Activated CD4-positive, alpha-beta T cell treated with anti-CD3 and anti-CD28 coated beads, Interleukin-2, amount 50 U/mL, for 1 hour (primary cell): ENCODE measurements at places on chromosomes 6 and 20.

DNA sequence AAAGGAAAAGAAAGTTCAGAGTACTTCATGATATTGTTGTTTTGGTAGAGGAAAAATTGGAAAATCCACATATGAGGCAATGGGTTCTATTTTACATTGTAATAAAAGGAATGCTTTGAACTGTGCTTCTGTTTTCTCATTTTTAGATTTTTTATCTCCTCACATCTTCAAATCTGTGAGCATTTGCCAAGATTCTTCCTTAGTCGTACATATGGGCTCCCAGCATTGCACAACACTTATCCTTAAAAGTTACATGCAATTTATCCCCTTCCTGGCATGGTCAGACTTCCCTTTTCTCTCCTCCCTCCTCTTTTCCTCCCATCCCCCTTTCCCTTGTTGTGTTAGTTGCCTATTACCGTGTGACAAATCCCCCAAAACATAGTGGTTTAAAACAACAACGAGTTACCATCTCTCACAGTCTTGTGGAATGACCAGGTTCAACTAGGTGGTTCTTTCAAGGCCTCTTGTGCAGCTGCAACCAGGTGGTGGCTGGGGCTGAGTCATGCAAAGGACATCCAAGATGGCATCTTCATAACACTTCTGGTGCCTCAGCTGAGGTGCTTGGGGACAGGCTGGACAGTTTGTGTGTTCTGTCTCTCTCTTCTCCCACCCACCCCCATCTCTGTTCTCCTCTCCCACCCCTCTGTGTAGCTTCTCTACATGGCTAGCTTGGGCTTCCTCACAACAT lies 68.7 kb downstream of the TXNDC5 start:
- no peak for DNase-seq

DNA sequence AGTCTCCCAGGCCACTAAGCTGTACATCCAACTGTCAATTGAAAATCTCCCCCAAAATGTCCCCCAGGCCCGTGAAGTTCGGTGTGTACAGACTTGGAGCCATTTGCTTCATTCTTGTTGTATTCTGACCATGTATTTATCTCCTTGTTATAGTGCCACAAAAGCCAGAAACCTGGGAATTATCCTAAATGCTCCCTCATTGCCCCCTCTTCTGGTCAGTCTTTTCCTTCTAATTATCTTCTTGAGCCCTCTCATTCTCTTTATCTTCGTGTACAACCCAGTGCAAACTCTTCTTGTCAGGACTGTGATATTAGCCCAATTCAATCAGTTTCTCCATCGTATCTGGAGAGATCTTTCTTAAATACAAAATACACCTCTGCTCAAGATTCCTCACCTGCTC lies 64.7 kb downstream of the RFX6 start:
- no peak for DNase-seq

DNA sequence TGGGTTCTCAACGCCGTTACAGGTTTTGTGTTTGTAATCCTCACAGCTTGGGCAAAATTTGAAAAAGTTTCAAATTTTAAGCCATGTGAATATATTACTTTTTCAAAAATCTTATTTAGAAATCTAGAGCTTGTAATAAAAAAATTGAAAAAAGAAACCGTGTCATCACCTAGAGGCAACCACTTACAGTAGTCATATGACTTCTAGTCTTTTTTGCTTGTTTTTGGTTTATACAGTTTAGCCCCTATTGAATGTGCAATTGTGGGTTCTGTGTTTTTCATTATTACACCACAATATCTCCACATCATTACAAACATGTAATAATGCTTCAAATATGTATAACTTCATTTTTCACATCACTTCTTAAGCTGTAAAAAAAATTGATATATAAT lies 888 bp downstream of the DYNLRB1 start:
- no peak for DNase-seq

DNA sequence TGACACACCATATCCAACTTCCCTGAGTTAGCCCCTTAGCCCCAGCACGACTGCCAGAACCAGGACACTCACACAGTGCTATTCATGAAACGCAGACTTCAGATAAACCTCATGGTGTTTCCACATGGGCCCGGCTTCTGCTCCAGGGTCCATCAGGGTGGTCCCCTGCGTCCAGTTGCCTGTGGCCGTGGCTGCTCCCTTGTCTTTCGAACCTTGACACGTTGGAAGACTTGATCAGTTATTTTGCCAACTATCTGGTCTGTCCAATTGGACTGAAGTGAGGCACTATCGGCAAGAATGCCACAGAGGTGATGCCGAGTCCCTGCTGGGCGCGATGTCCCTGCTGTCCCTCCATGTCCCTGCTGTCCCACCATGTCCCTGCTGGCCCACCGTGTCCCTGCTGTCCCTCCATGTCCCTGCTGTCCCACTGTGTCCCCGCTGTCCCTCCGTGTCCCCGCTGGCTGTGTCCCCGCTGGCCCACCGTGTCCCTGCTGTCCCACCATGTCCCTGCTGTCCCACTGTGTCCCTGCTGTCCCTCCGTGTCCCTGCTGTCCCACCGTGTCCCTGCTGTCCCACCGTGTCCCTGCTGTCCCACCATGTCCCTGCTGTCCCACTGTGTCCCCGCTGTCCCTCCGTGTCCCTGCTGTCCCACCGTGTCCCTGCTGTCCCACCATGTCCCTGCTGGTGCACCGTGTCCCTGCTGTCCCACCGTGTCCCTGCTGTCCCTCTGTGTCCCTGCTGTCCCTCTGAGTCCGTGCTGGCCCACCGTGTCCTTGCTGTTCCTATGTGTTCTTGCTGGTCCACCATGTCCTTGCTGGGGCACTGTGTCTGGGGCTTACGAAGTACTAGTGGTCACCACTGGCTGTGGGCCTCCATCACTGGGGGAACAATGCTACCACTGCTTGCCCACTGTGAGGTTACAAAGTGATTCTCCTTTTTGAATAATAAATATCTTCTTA lies 251.4 kb downstream of the DLL1 start:
- no peak for DNase-seq

DNA sequence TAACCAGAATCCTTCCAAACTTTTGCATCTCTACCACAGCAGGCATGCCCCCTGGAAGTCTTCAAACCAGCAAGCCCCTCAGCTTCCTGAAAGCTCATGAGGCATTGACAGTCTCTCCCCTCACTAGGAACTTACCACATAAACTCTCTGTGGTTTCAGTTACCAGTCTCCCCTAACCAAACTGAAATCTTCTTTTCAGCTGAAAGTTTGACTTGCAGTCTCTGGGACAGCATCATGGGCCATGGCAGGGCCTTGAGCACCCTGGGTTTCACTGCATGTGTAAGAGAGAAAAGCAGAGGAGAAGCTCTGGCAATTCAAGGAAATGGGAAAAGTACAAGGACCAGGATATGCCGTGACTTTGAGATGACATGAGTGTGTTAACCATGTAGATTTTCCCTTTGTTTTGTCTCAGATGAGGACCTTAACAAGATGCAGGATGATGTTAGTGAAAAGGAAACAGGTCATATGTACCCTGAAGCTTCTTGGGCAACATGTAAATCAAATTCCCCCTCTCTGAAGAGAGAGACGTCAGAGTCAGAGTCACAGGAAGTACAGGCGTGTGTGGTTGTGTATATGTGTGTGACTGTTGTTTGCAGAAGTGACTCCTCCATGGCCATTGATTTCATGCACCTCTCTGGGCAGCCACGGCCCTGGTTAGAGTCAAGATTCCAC lies 106.3 kb downstream of the TNFRSF21 start:
- DNase-seq: no peak

GRCh38 chr20:4415281-4415680 lies 306.4 kb upstream of the PRND start:
- no peak for DNase-seq

DNA sequence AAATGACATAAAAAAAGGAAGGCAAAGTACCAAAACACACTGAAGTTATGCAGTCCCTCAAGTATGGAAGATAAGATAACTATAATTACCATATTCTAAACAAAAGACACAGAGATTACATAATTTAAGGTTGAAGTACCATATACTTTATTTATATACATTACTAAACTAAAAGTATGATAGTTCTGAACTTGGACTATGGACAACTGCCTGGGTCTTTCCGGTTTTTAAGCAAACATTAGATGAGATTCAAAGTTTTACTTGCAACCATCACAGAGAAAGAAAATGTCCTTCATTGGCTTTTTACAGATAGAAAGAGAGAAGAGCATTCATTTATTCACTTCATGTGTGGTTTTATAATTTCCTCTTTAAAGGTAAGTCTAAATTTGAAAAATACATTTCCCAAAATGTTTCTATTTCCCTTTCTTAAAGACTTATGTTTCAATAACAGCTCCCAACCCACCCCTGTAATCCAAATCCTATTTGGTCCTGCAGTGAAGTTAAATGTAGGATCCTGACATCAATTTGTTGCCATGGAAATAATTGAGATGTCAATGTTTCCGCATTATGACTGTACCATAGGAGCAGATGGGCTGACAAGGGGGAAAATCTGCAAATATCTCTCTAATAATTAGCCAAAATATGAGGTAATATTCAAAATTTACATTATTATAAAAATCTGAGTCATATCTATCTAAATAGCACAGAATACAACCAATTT lies 63.7 kb downstream of the PTPRK start:
- DNase-seq: no peak

DNA sequence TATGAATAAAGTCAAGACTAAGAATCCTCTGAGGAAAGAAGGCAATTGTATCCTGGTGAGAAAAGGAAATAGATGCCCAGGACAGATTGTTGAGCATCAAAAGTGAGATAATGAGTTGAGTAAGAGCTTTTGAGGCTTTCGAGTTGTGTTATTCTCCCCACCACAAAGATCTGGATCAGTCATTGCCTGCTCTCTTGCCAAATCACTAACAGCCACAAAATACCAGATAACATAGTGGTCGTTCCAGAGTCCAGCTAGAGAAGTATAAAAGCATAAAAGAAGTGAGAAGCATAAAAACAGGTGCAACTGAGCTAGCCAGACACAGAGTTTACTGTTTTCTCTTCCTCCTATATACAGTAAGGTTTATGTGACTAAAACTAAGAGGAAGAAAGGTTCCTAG lies 4.9 kb downstream of the SPINT4 start:
- DNase-seq: no peak

DNA sequence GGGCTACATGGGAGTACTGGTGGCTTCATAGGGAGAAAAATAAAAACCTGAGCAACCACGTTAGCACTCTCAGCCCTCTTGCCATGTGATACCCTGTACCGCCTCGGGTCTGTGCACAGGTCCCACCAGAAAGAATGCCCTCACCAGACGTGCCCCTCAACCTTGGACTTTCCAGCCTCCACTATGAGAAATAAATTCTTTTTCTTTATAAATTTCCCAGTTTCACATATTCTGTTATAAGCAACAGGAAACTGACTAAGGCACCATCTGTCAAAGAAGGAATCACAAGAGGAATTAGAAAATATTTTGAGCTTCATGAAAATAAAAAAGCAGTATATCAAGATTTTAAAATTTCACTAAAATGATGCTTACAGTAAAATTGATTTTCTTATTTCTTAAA lies 168.4 kb upstream of the BMP5 start:
- DNase-seq: no peak

DNA sequence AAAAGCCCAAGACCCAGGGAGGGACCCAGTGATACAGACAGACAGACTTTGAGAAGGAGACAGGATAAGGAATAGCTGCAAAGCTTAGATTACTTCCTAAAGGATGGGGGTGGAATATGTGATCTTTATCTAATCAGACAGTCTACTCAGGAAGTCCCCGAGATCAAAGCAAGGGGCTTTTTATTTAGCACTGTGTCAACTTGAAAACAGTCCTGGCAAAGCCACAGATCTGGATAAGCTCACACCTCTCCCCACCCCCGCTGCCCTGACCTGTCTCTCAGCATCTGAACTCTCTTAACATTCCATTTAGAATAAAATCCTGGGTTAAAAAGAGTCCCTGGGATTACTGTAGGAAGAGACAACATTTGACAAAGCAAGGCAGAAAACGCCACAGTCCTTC lies 101.5 kb downstream of the ISM1 start:
- no peak for DNase-seq

GRCh38 chr6:164982389-164982788 lies 327.0 kb downstream of the C6orf118 start:
- DNase-seq: no peak

GRCh38 chr6:54772610-54773009 lies 74.0 kb upstream of the FAM83B start:
- no peak for DNase-seq

GRCh38 chr6:136682292-136682691 lies 110.0 kb downstream of the MAP3K5 start:
- DNase-seq: no peak

DNA sequence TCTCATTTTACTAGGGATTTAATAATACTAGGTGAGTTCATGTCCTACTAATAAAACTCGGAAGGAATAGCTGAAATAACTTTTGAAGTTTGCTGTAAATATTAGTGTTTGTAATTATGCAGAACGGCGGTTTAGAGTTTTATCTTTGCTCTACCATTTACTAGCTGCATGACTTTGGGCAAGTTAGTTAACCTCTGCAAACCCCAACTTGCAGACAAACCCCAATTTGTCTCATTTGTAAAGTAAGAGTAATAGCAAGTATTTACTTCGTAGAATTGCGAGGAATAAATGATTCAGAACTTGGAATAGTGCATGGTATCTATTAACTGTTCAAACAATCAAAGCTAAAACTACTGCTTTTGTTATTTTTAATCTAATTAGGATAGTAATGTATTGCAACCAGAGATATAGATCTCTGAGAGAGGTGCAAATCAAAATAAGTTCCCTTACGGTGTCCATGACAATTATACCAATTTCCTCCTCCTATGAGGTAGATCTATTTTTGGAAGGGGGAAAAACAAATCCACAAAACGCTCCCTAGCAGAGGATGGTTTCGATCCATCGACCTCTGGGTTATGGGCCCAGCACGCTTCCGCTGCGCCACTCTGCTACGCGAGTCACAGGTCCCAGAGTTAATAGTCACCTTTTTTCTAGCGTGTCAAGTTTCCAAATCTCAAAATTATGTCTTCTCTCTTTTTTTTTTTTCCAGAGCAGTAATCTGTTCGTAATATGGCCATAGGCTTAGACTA lies 35.1 kb upstream of the BTN3A2 start:
- peak; percentile 45 for DNase-seq

GRCh38 chr6:137013738-137014602 lies 30.8 kb downstream of the IL20RA start:
- no peak for DNase-seq

GRCh38 chr6:157452096-157452495 lies 71.1 kb downstream of the ZDHHC14 start:
- no peak for DNase-seq

- DNase-seq: no peak
Observed at GRCh38 chr6:131244942-131245341, 109.7 kb downstream of the AKAP7 start.

DNA sequence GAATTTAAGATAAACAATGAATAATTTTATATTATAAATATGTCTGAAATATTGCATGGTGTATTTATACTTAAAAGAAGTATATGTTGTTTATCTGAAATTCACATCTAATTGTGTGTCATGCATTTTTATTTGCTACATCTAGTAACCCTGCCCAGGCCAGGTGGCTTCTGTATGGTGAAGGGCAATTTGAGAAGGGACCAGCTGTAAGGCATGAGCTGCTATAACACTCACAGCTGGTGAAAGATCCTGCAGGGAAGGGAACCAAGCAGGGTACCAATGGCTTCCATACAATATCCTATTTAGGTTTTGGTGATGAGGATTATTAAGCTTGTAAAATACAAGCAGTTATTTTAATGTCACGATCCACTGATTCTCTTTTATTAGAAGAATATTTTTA lies 921.8 kb upstream of the GJE1 start:
- DNase-seq: no peak

- DNase-seq: no peak
Observed at GRCh38 chr6:21984135-21984534, 312.7 kb downstream of the PRL start.
